ENCODE measurements at places on chromosomes 4 and X.

DNA sequence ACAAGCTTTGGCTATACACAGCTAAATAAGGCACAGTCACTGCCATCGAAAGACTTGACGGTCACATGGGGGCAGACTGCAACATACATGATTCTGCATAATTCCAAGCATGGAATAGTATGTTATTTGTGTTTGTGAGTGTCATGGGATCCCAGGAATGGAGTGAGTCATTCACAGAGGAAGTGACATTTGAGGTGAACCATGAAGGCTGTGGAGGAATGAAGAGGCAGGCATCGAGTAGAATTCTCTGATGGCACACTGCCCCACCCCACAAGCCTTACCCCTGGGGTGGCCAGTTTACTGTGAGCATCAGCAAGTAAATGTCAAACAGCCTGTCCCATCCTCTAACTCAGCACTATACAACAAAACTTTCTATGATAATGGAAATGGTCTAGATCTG, 619.7 kb downstream of the MID1IP1 start:
- no peak for DNase-seq

GRCh38 chr4:35559559-35560365, 684.6 kb downstream of the ARAP2 start:
- DNase-seq, result no peak

DNA sequence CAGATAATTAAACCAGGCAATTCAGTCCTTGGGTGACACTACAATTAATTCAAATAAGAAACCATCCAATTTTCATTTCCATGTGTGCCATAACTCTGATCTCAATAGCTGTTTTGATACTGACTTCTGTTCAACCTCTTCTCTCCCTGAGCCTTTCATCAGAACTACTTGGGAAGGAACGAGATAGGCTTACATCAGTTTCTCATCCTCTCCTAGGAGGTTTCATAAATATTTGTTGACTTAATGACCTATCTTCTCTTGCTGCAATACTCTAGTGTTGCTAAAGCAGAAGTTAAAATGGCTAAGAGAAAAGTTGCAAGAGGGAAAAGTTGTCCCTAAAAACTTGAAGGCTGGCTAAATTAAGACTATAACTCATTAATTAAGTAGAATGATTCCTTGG, 41.8 kb downstream of the PRKG2 start:
- no peak for DNase-seq

DNA sequence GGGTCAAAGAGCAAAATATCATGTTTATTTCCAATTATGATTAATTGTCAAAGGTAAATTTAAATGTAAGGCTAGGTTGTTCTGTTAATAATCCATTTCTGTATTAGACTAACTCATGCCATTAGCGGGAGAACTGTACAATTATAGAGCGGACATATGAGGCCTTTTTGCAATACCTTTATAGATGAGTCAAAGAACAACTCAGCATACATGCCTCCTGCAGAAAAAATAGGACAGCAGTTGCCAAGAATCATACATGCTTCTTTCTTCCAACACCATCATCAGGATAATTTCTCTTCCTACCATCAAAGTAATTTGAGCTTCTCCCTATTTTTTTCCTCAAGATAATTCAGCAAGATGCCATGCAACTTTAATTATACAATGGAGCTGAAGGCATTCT, 917.8 kb downstream of the ADGRL3 start:
- no peak for DNase-seq

GRCh38 chr4:86529436-86529835, 64.7 kb upstream of the PTPN13 start:
- DNase-seq, result no peak

GRCh38 chrX:118627084-118627758, 100.2 kb upstream of the IL13RA1 start:
- no peak for DNase-seq

DNA sequence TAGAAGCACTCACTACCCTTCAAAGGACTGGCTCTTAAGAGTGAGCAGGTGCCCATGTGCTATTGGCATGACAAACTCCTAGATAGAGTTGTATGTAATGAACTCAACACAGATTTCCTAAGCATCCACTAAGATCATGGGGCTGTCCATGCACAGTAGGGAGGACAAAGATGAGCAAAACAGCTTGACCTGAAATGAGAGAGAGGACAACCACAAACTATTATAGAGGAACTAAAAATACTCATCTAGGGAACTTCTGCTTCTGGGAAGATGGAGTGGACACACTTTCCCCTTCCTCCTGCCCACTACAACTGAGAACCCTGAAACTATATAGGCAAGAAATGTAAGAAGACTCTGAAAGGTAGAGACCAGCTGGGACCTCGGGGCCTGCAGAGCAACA, 20.8 kb upstream of the TMEM128 start:
- no peak for DNase-seq

DNA sequence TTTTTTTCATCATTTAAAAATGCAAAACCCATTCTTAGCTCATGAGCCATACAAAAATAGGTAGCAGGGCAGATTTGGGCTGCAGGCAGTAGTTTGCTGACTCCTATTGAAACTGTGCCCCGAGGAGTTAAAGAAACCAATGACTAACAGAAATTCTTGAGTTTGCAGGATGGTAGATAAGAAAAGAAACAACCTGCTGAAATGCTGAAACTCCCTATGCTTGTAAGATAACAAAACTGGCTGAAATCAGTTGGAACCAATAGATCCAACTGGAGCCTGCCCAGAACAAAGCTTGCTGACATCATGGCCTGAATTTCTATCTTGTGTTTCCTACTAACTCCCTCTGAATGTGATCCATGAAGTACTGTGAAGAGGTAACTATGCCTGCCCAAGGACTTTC, 68.6 kb downstream of the ANOS1 start:
- DNase-seq, result no peak

DNA sequence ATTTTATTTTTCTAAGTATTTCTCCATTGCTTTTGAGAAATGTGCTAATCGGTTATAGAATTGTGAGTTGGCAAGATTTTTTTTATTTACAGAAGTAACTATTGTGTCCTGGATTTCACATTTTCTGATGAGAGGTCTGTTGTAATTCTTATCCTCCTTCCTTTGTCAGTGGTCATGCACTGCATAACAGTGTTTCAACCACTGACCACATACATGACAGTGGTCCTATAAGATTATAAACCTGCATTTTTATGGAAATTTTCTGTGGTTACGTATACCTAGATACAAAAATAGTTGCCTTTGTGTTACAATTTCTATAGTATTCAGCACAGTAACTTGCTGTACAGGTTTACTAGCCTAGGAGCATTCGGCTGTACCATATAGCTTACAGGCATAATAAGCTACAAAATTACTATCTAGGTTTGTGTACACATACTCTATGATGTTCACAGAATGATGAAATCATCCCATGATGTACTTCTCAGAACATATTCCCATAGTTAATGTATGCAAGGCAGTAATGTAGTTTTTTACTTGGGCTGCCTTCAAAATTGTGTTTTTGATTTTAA, 47.8 kb downstream of the APELA start:
- DNase-seq, result no peak

DNA sequence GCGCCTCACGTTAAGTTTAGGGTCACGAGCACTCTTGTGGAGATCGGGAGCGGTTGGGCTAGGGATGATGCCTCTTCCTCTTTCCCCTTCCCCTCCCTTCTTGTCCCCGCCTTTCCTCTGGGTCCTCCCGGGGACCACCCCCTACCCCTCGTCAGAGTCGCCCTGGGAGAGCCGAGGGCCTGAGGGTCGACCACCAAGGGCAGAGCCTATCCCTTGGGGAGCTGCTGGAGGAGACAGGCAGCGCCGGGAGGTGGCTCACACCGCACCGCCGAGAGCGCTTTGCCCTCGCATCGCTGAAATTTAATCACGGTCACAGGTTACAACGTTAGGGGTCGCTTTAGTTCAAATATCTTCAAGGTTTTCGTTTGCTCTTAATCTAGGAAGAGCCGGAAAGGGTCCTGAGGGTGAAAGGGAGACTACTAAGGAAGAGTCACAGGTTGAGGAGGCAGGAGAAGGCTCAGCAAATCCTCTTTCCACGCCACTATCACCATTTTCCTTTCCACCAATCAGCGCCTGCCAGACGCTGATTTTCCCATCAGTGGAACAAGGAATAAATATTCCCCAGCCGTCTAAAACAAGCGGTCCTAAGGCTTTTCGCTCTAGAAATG, 528 bp upstream of the SNCA start:
- no peak for DNase-seq

DNA sequence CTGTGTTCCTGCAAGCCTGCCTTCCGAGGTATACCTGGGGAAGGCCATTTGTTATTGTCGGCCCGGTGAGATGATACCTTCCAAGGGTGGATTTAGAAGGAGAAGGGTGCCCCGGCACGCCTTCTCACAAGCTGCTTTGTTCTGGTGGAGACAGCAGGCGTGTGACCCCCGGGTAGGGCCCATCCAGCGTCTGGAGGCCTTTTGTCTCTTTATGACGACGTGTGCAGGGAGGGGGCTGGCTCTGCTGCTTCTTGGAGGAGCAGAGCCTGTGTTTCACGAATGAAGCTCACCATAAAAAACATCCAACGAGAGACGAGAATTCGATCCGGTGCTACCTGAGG, 45.3 kb downstream of the SHOX start:
- no peak for DNase-seq

DNA sequence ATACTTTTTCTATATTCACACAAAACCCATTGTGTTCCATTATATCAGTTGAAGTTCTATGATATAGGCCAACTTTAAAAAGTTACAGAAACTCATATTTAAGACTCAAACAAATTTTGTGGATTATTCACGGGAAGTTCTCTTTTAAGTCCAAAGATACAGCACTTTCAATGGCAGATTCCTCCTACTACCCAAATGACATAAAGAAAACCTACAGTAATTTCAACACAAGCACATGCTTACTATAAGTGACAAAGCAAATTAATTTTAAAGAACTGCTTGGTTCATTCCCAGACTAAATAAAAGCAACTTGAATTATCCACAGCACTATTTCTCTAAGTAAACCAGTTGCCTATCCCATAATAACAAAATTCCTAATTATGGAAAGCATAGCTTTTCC, 4.1 kb downstream of the PPA2 start:
- DNase-seq, result no peak

DNA sequence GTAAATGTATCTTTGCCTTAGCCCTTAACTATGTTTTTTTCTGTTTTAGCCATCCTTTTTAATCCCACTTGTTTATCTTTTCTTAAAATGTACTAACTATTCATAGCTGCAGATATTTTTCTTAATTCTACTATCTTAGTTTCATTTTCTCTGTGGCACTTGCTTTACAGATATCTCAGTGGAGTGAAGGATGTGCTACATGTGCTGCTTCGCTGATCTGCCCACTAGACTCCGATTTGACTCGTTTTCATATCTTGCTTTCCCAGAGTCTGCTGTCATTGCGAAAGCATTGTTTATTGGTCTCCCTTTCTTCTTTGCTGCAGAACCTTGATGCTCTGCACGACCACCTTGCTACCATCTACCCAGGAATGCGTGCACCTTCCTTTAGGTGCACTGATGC, 30.6 kb downstream of the GUCY1B1 start:
- DNase-seq, result no peak

DNA sequence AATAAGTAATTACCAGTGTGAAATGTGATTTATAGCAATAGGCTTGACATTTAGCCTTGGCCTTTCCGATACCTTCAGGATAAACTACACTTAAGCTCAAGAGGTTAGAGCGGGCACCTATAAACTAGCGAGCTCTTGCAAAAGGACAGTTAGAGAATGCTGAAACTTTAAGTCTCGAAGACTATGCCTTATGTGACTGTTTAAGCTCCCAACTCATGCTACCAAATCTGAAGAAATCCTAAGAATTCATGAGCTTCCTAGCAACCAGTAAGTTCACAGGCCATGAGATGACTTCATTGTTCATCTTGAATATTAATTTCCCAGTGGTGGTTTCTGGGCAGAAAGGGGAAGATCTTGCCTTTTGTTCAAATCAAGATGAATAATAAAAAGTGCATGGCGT, 4.7 kb downstream of the STOX2 start:
- DNase-seq, result no peak

Measured in activated T-cell treated with anti-CD3 and anti-CD28 coated beads for 4 hours (primary cell).